ENCODE measurements at places on chromosomes 11 and 22.

DNA sequence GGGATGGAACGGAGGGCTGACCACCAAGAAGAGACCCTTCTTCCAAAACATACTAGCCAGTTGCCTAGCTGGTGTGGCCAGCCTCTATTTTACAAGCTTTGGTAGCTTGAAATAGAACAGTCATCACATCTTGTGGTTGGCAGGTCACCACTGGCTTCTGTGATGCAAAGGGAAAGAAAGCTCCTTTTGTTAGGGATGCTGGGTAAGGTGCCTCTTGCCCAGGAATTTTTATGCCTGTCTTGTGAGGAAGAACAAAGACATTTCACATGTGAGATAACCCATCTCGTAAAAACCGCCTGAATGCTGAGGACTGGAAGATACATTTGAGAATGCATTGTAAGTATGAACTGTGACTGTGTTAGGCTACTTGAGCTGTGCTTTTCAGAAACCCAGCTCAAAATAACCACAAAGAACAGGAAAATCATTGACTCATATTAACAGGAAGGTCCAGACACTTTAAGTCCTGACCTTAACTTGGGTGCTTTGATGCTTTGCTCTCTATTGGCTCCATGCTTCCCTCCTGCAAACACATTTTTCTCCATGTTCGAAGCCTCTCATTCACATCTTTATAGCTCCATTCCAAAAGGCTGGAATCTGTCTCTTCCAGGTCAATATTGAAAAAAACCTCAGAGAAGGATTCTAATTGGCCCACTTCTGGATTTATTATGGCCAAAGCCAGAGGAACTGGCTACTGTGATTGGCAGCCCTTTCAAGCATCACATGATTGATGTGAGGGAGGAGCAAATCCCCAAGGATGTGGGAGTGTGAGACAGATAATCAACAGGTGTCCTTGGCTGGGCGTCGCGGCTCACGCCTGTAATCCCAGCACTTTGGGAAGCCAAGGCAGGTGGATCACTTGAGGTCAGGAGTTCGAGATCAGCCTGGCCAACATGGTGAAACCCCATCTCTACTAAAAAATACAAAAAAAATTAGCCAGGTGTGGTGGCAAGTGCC lies 53.9 kb downstream of the MICAL2 start:
- no peak for DNase-seq

DNA sequence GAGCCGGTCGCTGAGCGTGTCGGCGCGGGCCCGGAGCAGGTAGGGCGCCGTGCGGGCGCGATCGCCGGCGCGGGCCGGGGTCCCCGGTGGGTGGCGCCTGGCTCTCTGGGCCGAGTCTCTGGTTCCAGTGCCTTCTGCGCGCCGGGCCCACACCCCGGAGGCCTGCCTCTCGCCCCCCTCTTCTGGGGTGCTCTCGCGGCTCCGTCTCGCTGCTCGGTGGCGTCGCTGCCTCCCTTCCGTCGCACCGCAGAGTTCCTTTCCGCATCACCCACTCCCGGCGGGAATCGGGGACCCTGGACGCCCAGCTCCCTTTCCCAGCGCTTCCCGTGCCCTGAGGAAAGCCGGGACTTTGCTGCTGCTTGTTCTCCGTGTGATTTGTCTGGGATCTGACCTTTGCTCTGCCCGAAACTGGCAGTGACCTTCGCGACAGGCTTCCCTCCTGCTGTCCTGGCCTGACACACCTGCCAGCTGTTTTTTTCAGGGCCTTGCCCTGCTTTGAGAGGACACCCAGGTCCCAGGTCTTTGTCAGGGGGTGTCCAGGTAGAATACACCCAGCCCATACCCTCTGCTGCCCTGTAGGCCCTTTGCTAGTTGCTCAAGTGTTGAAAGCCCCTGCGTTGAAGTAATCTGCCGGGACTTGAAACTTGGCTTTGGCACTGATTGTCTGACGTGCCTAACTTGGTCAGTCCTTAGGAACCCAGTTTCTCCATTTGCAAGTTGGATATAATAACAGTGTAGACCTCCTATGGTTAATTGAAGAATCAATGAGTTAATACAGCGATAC lies 711 bp downstream of the FDX1 start:
- no peak for DNase-seq

DNA sequence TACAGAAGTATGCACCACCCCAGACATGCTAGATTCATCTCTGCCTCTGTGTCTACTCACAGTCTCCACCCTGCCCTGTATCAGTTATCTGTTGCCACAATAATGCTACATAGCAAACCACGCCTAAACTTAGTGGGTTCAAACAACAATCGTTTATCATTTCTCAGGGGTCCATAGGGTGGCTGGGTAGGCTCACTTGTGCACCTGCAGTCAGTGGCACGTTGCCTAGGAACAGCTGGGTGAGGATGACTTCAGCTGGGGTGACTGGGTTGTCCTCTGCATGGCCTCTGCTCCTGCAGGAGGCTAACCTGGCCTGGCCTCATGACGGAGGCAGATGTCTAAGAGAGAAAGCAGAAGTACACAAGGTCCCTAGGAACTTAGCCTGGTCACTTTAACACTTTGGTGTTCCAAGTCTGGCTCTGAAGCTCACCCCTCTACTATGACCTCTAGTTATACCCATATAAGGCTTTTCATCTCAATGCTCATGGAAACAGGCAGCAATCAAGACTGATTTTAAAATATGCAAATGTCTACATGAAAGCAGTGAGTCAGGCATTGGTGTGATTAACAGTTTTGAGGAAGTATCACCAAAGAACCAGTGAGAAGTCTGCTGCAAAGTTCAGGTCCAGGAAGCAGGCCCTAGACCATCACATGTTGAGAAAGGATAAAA lies 10.7 kb downstream of the OLFML1 start:
- DNase-seq, result peak; percentile 66

- no peak for DNase-seq
Observed at GRCh38 chr22:23753385-23753784, 840 bp downstream of the VPREB3 start.

GRCh38 chr11:6270584-6271246 lies 11.1 kb downstream of the CCKBR start:
- no peak for DNase-seq

DNA sequence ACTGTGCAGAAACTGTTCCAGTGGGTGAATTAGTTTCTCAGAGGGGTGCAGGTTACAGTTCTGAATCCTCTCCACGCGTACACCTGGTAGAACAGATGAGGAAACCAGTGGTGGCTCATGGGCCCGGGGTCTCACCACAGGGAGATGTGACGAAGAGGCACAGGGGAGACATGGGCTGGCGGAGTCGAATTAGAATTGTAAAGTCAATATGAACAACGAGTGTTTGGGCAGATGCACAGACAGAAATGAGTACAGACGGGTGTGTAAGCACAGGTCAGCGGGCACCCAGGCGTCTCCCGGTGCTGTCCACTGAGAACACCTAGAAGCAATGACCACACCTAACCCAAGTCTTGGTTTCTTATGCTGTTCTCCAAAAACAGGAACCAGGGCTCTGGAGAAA lies 41.8 kb downstream of the GNB1L start:
- no peak for DNase-seq
